ENCODE measurements at places on chromosomes 7 and 10.

GRCh38 chr10:100683004-100683403 is 62.4 kb upstream of the PAX2 start:
- DNase-seq = no peak

DNA sequence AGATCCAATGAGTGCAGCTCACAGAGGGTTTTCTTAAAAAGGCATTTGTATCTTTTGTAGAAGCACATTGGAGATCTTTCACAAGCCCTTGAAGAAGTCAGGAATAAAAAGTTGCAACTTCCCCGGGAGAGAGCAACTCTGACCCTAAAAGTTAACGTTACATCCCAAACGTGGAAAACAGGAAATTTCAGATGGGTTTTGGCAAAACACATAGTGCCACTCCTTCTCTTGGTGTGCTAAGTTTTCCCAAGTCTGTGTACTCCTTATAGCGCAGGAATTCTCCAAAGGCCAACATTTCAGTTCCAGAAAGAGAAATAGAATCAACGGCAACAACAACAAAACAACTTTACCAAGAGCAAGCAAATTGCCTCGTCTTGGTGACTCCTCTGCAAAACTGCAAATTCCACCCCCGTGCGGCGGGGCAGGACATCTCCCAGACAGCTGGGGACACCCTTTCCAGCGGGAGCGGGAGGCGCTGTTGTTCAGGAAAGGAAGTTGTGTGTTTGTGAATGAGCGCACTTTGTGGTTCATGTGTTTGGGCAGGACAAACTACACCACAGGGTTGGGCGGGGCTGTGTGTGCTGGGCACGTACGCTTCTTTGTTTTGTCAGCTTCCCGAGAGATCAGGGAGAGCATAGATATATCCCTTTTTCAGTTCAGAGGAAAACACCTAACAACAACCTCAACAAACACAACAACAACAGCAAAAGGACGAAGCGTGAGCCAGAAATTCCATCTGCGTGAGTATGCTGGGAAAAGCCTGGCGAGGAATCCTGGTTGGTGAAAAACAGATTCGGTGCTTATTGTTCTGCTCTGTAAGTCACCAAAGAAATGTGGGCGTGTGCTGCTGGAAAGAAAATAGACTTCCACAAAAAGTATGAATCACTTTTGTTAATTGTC is 294.7 kb upstream of the PITRM1 start:
- no peak for DNase-seq

GRCh38 chr10:124535731-124536495 is 74.3 kb downstream of the LHPP start:
- no peak for DNase-seq

DNA sequence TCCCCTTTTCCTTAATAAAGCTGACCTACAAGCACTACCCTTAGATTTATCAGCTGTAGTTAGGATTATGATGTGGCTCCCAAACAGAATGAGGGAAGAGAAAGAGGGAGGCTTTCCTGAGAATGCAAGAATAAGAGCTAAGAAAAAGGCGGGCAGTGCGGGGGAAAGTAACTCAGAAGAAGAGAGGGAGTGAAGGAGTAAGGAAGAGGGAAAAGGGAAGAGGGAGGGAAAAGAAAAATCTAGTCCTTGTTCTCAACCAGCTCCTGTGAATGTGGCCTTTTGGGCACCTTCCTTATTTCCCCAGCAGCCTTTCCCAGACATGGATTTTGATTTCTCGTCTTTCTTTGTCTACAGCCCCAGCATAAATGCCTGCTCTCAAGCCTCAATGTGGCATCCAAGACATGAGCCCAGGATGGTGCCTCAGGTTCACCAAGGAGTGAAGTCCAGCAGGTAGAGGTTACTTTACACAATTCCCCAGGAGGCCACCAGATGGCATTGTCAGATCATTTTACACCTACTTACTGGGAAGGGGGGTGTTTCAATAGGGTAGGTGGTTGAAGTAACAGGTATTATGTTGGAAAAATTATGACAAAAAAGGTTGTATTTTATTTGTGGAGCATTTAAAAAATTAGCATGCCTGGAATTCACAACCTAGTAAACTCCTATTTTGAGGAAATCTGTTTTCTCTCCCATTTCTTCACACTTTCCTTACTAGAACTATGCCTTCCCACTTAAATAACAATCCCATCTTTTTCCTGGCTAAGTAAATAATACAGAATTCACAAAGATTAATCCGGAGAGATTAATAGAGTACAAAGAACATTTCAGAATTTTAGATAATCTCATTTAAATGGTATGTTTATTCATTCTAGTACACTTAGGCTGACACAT is 106.5 kb downstream of the HTR7 start:
- DNase-seq = peak; percentile 50

GRCh38 chr7:137987968-137988367 is 13.9 kb downstream of the CREB3L2 start:
- DNase-seq = no peak

GRCh38 chr7:16492513-16493062 is 27.1 kb upstream of the SOSTDC1 start:
- no peak for DNase-seq

DNA sequence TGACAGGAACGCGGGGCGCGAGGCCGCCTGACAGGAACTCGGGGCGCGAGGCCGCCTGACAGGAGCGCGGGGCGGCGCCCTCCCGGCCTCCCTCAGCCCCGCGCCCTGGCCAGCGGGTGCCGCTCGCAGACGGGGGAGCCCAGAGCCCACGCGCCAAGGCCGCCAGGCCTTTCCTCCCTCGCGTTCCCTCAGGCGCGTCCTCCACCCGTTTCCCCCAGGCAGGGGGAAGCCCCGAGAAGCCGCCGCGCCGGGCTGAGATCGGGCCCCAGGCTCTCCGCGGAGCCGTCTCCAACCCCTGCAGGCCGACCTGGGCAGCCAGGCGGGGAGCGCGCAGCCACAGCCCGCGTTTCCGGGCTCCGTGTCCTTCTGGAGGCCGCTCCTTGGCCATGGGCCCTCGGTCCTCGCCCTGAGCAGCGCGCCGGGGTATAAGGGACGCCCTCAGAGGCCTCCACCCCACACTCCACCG is 17.7 kb downstream of the PTPRN2 start:
- DNase-seq = no peak

DNA sequence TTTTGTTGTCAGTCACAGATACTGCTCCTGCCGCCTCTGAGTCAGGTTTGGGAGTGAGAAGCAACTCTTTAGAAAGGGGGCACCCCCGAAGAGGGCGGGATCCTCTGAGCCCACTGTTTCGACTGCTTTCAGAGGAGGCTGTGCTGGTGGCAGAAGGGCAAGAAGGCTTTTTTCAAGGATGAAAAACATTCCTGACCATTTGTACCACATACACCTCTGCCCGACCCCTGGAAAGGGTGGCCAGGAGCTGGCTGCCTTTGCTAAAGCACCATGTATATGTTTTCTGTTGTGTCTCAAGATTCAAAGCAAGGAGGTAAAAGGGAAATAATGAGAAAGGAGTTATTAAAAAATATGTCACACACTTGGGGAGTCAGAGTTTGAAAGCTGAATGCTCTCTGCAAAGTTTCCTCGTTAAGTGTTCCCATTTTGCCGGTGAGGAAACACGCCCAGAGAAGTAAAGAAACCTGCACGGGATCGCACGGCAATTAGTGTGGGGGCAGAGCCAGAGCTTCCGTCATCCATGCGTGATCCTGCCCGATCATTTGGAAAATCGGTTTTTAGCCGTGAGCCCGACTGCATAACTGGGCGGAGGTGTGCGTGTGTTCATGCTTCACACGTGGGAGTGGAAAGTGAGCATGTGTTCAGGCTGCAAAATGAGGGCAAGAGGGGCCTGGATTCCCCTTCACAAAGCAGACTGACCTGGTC is 163.2 kb downstream of the ADAM12 start:
- DNase-seq = no peak

DNA sequence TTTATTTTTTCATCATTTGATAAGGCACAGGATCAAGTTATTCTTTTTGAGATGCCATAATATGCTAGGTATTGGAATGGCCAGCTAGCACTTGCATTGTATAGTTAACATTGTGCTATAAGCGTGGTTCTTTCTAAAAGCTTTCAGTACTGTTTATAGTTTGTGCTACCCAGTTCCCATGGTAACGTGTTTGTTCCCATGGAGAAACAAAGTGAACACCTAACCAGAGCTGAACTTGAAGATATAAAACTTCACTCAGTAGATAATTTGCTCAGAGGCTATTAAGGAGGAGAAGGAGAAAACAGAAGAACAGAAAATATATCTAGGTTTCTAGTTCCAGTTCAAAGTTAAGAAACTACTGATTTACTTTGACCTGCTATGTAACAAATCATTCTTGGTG is 23.6 kb upstream of the ITGB8 start:
- no peak for DNase-seq

- DNase-seq = no peak
Observed at GRCh38 chr10:124641282-124642087, 102.7 kb downstream of the FAM53B start.

GRCh38 chr7:3432911-3433310 is 131.9 kb downstream of the SDK1 start:
- no peak for DNase-seq
